ENCODE measurements at places on chromosomes 1 and 21. TPM values are rescaled to one million over a fixed set of nuclear protein-coding genes. Genes with fewer than 3 reads are reported as not detected.

Gene RPAP2
- total RNA-seq, result 31.6 TPM

Gene EPHB2
- total RNA-seq, result not detected

Gene CDA
- total RNA-seq, result not detected

Gene CASQ2
- total RNA-seq, result not detected

Gene PKLR
- total RNA-seq, result not detected

Gene SLAMF1
- total RNA-seq, result 52.2 TPM

Gene NPPA
- total RNA-seq, result not detected

Gene KCNJ15
- 0.34 TPM for total RNA-seq

Gene FBXO2
- total RNA-seq, result 2.1 TPM

Gene CFAP126
- not detected for total RNA-seq

Gene LRRC39
- 0.68 TPM for total RNA-seq

Gene SPATA1
- total RNA-seq, result 2.7 TPM

Gene NBPF19
- total RNA-seq, result 23.7 TPM

Gene CELA2A
- not detected for total RNA-seq

Gene SPRR2B
- total RNA-seq, result not detected

Gene IFI44L
- total RNA-seq, result 28.0 TPM

Gene OMA1
- total RNA-seq, result 30.2 TPM

Gene SPATA6
- 0.78 TPM for total RNA-seq

Gene RGS16
- total RNA-seq, result 4.0 TPM

Gene PTGS2
- not detected for total RNA-seq

Gene TTC39A
- total RNA-seq, result not detected

Gene LMX1A
- not detected for total RNA-seq

Gene C1QTNF12
- total RNA-seq, result 2.5 TPM

Gene FAM151A
- not detected for total RNA-seq

Gene ZMPSTE24
- total RNA-seq, result 20.6 TPM

Gene OR6K3
- not detected for total RNA-seq

Gene MEF2D
- 48.4 TPM for total RNA-seq

Gene SLC45A1
- 0.26 TPM for total RNA-seq

Gene CD48
- 378 TPM for total RNA-seq

Gene NUP133
- total RNA-seq, result 35.5 TPM

Gene MNDA
- total RNA-seq, result not detected

Gene C8A
- not detected for total RNA-seq

Gene THEM4
- 24.7 TPM for total RNA-seq

Gene ILF2
- 159 TPM for total RNA-seq

Gene HRNR
- not detected for total RNA-seq

Gene LHX4
- not detected for total RNA-seq

Gene FALEC
- not detected for total RNA-seq

Gene ISG15
- total RNA-seq, result 92.8 TPM

Gene DDAH1
- total RNA-seq, result not detected

Gene S100A11
- 304 TPM for total RNA-seq

Gene MPZ
- 6.1 TPM for total RNA-seq

Gene ALPL
- not detected for total RNA-seq

Gene LRRC8B
- 13.7 TPM for total RNA-seq

Gene TNFRSF18
- 7.6 TPM for total RNA-seq

Gene NHLH1
- total RNA-seq, result 0.18 TPM

Gene C1orf116
- total RNA-seq, result not detected

Gene IL23R
- 0.13 TPM for total RNA-seq

Gene TRIM67
- not detected for total RNA-seq

Gene VHLL
- total RNA-seq, result not detected

Gene LAD1
- not detected for total RNA-seq

Gene SPATA46
- not detected for total RNA-seq

Gene DPT
- not detected for total RNA-seq

Gene DYNLT5
- total RNA-seq, result not detected

Gene AK4
- 64.8 TPM for total RNA-seq

Gene THEM5
- total RNA-seq, result not detected

Data from activated naive CD4-positive, alpha-beta T cell treated with anti-CD3 and anti-CD28 coated beads, Interleukin-2, amount 10 ng/mL, durations not matched to agents 5 hours and 36 hours (primary cell).